ENCODE measurements at places on chromosomes 16 and 17.

DNA sequence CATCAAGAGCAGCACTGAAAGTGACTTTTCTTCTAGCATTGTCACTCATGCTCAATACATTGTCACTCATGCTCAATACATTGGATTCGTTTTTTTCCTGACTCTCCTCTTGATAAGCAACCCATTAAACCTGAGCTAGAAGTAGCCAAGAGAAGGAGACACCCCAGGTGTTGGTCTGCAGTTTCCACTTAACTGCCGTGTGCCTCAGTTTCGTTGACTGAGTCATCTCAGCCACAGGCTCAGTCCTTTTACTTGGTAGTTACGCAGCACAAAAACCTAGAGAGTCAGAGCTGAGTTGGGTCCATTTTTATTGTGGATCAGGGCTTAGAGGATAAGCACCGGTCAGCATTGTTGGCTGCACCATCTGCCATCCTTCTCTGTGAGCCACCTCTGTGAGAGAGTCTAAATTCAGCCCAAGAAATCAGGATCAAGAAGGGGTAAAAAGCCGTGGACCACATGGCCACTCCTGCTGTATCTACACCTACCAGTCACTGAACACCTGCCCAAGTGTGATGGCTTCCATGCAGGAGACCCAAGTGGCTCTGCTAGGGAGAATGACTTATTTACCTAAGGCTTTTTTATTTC lies 11.3 kb downstream of the GINS2 start:
- no peak for DNase-seq

- DNase-seq = no peak
Measured at GRCh38 chr17:37640015-37640414, 3.2 kb downstream of the DDX52 start.

DNA sequence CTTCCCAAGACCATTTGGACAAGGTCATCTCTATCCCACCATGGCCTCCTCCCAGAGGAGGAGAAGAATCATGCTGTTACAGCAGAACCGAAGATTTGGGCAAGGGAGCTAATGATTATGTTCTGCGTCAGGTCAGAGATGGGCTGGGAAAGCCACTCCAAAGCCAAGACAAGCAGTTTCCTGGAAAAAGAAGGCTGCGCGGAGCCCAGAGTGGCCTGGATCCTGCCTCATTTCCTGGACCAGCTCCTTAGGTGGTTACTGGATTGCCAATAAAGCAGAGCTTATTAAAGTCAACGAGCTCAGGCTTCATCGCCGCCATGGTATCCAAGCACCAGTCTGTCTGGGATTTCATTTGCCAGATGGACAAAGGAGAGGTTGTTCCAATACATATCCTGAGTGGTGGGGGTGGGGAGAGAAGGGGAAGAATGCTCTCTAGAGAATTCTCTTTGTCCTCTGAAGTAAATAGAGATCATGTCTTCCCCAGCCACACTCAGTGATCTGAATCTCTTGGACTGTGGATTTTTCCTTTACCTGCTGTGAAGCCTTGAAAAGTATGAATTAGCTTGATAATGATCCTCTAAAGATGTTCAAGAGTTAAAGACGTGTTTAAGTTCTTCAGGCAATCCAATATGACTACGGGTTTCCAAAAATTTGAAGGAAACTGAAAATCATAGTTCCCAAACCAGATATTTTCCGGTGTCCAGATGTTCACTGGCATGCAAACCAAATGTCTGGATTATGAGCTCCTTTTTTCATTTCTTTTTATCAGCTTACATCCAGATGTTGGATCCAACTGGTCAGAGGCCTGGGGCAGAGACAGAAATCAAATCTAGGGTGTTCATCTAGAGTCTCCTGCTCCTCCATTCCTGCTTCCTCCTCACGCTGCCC lies 17.7 kb downstream of the PRAC1 start:
- DNase-seq = no peak

DNA sequence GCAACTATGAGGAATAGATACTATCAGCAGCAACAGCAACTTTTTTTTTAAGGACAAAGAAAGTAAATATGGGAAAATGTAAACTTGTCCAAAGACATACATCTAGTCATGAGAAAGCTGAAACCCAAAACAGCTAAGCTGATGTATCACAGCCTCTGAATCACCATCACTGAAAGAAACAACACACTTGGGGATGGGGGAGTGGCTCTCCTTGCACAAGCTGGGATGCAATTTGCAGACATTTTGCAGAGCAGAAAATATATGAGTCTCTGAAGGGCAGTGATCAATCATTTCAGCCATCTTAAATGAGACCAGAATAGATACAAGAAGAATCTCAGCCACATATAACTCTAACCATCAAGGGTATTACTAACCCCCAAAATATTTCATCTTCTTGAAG lies 79.1 kb downstream of the GRIN2A start:
- DNase-seq = no peak

DNA sequence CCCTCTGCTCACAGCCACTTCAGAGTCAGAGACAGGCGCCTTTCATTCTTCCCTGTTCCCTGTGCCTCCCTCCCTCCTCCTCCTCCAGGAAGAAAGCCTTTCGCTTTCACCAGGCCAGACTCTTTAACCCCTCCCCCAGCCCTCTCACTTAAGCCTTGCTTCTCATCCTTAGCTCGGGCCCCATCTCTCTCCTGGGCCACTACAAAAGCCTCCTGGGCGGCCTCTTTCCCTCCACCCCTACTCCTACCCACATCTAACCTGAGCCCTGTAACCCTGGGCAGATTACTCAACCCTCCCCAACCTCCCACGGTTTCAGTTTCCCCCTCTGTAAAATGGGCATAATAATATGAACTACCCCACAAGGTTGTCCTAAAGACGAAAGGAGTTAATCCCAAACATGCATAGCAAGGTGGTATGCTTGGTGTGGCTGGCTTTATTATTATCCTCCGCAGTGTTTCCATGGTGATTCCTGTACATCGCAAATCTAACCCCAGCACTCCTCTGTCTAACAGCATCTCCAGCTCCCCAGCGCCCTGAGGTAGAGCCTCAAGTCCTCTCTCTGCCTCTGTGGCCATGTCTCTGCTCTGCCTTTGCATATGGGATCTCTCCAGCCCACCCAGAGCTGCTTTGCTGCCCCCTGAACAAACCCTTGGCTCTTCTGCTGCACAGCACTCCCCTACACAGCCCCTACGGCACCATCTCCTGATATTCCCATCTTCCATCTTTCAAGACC lies 17.7 kb downstream of the PIMREG start:
- DNase-seq = no peak

- DNase-seq = peak; percentile 76
Measured at GRCh38 chr17:7280519-7281073, 922 bp upstream of the SLC2A4 start.

GRCh38 chr17:52233176-52233575 lies 74.7 kb upstream of the CA10 start:
- no peak for DNase-seq

- DNase-seq = no peak
Measured at GRCh38 chr17:65430209-65430833, 131.1 kb downstream of the AXIN2 start.

DNA sequence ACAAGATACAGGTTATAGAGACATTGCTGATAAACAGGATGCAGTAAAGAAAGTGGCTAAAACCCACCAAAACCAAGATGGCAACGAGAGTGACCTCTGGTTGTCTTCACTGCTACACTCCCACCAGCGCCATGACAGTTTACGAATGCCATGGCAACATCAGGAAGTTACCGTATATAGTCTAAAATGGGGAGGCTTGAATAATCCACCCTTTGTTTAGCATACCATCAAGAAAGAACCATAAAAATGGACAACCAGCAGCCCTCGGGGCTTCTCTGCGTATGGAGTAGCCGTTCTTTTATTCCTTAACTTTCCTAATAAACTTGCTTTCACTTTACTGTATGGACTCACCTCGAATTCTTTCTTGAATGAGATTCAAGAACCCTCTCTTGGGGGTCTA lies 21.7 kb upstream of the CDH13 start:
- no peak for DNase-seq

GRCh38 chr16:83338138-83338537 lies 469.6 kb upstream of the HSBP1 start:
- DNase-seq = no peak

GRCh38 chr16:19169082-19169639 lies 1.1 kb downstream of the SYT17 start:
- DNase-seq = no peak

GRCh38 chr17:77451245-77451893 lies 310.6 kb downstream of the SEC14L1 start:
- peak; percentile 58 for DNase-seq

- DNase-seq = no peak
Measured at GRCh38 chr16:80570106-80570478, 29.3 kb downstream of the DYNLRB2 start.

- DNase-seq = no peak
Measured at GRCh38 chr16:84460406-84461028, 43.9 kb downstream of the MEAK7 start.

GRCh38 chr17:10797476-10798328 lies 6.2 kb downstream of the TMEM238L start:
- DNase-seq = no peak

DNA sequence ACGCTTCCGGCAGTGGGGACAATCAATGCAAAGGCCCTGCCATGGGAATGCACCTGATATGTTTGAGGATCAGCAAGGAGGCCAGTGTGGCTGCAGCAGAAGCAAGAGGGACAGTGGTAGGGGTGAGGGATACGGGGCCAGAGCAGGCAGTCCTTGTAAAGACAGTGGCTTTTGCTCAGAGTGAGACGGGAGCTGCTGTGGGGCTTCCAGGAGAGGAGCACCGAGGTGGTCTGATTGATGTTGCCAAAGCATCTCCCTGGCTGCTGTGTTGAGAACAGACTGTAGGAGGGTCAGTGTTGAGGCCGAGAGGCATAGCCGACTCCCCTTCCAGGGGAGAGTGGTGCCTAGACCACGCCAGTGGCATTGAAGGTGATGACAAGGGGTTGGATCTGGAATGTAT lies 11.4 kb upstream of the SPNS2 start:
- DNase-seq = no peak

DNA sequence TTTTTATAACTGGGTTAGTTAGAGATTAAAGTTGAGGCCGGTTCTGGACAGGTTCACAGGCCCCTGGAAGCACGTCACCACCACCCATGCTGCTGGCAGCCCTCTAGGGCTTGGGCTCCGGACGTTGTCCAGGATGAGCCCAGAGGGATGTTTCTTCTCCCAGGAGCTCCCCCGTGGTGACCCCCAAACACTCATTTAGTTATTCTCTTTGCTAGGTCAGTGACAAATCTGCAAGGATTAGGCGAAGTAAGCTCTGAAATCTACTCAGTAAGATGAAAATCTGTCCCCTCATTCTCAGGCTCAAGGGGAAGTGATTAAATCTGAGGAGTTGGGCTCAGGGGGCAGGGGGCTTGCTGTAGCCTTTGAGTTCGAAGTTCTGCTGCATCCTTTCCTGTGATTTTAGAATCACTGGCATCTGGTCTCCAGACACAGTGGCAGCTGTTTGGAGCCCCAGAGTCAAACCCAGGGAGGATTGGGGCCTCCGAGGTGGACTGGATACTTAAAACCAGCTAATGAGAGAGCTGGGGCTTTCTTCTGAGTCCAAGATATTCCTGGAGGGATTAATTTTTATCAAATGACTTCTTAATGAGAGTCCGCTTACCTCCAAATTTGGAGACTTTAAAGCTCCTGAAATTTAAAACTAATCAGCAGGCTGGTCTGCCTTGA lies 49.2 kb upstream of the HS3ST2 start:
- no peak for DNase-seq

DNA sequence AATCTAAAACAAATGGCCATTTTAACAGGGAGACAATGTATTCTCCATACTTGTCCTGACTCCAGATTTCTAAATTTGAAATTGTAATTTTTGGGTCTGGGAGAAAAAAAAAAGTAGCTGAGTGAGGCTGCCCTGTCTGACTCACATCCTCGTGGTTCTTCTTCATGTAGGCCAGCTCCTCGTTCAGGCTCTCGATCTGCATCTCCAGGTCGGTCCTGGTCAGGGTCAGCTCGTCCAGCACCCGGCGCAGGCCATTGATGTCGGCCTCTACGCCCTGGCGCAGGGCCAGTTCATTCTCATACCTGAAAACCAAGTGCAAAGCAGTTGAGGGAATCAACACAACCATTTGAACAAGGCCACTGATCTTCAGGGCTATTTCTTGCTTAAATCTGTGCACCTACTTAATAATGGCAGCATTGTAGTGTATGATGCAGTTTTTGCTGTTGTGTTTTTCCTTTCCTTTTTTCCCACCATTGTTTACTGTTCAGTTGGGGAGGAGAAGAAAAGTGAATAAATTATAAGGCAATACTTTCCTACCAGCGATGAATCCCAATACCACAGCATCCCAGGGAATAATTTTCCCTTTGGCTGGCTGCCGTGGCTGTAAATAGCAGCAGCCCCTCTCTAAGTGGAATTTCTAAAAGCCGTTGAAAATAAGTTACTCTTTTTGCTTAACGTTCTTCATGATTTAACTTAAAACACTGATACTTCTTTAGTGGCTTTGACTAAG lies 2.2 kb downstream of the KRT12 start:
- no peak for DNase-seq

- DNase-seq = no peak
Measured at GRCh38 chr17:5480962-5481361, 5.0 kb downstream of the DERL2 start.

DNA sequence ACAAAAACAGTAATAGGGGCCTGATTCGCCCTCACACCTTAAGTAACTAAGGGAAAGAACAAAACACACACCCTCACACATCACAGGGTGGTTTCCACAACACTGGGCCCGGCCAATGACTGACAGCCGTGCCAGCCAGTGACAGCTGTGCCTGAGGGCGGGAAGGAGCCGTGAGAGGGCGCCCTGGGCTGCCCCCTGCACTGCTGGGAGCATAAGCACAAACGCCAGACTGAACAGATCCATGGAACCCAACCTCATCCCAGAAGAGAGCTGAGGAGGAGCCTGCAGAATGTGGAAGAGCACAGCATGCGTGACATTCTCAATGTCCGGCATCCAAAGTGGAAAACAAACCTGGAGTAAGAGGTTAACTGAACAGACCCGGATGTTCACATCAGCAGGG lies 16.0 kb downstream of the CSNK1D start:
- peak; percentile 74 for DNase-seq

DNA sequence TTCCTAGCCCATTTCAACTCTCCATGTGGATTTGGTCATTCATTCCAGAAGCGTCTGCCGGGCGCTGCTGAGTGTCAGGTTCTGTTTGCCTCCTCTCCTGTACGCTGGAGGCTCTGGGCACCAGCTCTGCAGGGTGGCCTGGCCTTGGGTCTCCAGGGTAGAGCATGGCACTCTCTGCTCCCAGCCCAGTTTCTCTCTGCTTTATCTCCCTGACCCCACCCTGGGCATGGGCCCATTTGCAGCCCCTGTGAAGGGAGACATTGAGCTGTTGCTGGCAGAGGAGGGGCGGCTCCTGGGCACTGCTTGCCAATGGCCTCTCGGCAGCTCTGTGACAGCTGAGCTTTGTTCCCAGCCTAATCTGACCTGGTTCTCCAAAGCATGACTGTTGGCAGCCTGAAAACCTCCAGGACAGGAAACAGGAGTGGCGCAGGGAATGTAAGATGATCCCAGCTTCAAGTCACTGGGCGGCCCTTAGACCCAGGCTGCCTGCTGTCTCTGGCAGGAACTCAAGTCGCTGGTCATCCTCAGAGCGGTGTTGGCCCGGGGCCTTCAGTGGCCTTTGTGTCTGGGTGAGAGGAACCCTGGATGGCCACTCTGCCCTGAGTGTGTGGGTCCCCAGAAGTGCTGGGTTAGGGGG lies 146.8 kb downstream of the SEC14L1 start:
- DNase-seq = no peak

- no peak for DNase-seq
Measured at GRCh38 chr17:64573214-64573613, 66.4 kb downstream of the CEP95 start.
